ENCODE measurements at places on chromosomes 12 and 14.

- DNase-seq, result no peak
These were observed 770.4 kb upstream of the STXBP6 start for GRCh38 chr14:25820368-25820767.

- peak; percentile 58 for DNase-seq
These were observed 890 bp downstream of the SPTLC2 start for GRCh38 chr14:77615361-77616132.

DNA sequence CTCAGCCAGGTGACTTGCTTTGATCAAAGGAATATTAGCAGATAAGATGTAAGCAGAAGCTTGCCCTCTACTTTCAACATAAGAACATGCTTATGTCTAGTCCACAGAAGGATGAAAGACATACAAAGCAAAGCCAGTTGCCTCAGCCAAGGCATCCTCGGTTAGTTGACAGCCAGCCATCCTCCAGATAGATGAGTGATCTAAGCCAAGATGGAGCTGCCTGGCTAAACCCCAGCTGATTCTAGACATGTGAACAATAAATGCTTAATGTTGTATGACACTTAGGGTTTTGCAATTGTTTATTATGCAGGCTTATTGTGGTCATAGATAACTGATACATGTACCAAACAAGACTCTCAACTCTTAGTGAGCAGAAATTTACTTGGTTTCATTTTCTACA, 157.6 kb upstream of the TMTC2 start:
- no peak for DNase-seq

- DNase-seq, result no peak
These were observed 230.9 kb upstream of the NOVA1 start for GRCh38 chr14:26828741-26829140.

GRCh38 chr12:118374126-118374725, 1.5 kb upstream of the TAOK3 start:
- no peak for DNase-seq

- DNase-seq, result peak; percentile 50
These were observed 6.8 kb downstream of the KIF26A start for GRCh38 chr14:104144911-104145825.

DNA sequence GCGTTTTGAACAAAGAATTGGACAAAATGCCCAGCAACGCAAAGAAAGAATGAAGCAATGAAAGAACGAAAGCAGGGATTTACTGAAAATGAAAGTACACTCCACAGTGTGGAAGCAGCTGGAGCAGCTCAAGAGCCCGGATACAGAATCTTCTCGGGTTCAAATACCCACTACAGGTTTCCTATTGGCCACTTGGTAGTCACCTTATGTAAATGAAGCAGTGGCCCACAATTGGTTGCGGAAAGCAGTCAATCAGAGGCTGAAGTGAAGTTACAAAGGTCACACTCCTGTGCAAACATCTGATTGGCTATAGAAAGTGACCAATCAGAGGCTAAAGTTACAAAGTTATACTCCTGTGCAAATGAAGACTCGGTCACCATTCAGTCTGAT, 15.0 kb upstream of the PPP1R13B start:
- peak; percentile 22 for DNase-seq

GRCh38 chr14:24900269-24901100, 149.5 kb downstream of the STXBP6 start:
- DNase-seq, result no peak

DNA sequence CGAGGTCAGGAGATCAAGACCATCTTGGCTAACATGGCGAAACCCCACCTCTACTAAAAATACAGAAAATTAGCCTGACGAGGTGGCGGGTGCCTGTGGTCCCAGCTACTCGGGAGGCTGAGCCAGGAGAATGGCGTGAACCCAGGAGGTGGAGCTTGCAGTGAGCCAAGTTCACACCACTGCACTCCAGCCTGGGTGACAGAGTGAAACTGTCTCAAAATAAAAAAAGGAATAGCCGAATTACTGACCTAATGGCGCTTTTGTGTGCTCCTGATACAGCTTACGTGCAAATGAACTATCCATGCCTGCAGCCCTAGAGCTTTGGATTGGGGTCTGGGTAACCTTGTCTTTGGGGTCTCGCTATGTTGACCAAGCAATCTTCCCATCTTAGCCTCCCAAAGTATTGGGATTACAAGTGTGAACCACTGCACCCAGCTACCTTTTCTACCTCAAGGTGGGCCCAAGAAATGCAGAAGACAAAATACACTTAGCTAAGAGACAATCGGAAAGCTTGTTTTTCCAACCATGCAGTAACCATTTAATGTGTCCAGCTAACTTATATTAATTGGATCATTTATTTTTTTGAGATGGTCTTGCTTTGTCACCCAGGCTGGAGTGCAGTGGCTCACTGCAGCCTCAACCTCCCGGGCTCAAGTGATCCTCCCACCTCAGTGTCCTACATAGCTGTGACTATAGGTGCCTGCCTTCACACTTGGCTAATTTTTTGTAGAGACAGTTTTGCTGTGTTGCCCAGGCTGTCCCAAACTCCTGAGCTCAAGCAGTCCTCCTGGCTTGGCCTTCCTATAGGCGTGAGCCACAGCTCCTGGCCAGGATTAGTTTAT, 5.5 kb downstream of the PABPN1 start:
- DNase-seq, result no peak

- peak; percentile 89 for DNase-seq
These were observed 98.9 kb downstream of the PRKCH start for GRCh38 chr14:61420326-61420725.

DNA sequence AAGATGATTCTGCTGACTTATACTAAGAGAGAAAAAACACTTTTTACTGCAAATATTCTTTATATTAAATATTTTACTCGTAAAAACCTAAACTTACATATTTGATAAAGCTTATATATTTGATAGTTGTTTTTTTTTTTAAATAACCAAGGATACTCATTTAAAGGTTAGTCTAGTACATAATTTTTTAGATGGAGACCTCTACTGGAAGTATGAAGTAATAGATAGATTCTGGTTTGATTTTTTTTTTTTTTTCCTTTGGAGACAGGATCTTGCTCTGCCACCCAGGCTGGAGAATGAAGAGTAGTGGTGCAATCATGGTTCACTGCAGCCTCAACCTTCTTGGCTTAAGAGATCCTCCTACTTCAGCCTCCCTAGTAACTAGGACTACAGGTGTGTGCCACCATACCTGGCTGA, 16.4 kb downstream of the ARID2 start:
- DNase-seq, result no peak

GRCh38 chr12:53820514-53821306, 68.9 kb upstream of the CISTR start:
- DNase-seq, result peak; percentile 81

DNA sequence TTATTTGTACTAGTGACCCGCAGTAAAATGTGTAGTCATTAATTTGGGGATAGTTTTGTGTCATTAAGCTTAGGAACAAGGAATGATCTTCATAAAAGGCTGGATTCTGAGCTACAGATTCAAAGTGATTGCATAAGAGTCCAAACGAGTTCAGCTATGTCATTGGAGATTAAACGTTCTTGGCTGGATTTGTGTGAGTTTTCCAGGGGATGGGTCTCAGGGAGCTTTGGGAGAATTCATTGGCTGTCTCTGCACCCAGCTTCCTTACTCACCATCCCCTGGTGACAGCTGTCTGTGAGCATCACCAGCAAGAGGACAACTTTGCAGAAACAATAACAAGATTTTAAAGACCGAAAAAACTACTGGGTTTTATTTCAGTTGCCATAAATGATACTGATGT, 130.4 kb downstream of the DAAM1 start:
- no peak for DNase-seq

DNA sequence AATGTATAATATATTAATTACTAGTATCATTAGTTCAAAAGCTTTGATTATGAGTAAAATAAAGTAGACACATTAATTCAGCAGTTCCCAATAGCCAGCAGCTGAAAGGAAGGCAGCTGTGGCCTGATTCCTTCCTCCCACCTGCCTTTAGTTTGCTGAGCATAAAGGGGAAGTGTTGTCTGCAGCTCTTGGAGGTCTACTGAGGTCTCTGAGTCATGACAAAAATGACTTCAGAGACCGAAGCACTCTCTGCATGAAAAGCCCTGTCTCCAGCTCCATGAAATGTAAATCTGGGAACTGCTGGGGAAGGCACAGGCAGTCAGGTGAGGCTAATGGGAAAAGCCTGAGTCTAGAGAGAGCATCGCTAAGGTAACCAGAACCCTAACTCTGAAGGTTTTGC, 165.4 kb downstream of the NRXN3 start:
- DNase-seq, result no peak
